ENCODE measurements at places on chromosomes 4 and X.

DNA sequence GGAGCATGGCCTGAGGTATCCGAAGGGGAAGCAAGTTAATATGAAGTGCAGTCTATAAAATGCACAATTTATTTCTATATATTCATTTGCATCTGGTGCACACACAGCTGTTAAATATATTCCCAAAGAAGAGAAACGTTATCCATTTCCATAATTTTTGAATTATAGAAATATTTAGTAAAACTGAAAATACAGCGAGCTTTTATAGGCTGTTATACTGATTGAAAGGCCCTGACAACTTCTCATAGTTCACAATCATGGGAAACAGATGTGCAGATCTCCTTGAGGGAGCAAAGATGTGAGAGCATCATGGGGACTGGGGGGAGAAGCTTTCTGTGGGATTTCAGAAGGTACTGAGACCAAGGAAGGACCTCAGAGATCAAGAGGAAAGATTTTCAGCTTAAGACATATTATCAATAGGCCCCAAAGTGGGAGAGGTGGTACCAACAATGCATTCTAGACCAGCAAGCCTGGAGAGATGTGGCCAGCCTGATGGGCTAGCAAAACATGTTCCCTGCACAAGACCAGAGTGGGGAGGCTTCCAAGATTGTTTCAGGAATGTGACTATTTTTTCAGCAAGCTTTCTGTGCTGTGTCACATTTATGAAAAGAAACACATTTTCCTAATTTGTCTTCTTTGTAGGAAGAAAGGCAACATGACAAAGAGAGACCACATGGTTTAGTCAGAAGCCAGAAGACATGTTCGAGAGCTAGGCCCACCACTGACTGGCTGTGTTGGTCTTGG lies 256.0 kb upstream of the SFRP2 start:
- no peak for DNase-seq

GRCh38 chr4:102678107-102678506 lies 82.7 kb downstream of the MANBA start:
- peak; percentile 38 for DNase-seq

DNA sequence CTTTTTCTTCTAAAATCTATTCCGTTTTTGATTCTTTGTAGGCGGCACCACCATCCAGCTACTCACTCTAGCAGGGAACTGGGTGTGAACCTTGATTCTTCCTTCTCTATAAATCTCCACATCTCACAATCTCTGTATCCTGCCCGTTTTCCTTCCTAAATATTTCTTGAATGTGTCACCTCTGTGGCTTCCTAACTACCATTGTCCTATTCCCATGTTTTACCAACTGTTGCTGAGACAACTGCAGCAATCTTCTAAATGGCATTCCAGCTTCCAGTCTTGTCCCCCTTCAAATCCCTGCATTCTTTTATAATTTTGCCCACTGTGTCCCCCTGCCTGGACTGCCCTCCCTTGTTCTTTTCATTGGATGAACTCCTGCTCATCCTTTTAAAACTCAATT lies 641.3 kb downstream of the RPA4 start:
- no peak for DNase-seq

DNA sequence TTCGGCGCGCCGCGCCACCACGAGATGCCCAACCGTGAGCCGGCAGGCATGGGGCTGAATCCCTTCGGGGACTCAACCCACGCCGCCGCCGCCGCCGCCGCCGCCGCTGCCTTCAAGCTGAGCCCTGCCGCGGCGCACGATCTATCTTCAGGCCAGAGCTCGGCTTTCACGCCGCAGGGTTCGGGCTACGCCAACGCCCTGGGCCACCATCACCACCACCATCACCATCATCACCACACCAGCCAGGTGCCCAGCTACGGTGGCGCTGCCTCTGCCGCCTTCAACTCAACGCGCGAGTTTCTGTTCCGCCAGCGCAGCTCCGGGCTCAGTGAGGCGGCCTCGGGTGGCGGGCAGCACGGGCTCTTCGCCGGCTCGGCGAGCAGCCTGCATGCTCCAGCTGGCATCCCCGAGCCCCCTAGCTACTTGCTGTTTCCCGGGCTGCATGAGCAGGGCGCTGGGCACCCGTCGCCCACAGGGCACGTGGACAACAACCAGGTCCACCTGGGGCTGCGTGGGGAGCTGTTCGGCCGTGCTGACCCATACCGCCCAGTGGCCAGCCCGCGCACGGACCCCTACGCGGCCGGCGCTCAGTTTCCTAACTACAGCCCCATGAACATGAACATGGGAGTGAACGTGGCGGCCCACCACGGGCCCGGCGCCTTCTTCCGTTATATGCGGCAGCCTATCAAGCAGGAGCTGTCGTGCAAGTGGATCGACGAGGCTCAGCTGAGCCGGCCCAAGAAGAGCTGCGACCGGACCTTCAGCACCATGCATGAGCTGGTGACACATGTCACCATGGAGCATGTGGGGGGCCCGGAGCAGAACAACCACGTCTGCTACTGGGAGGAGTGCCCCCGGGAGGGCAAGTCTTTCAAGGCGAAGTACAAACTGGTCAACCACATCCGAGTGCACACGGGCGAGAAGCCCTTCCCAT lies 1.1 kb downstream of the ZIC3 start:
- peak; percentile 16 for DNase-seq

DNA sequence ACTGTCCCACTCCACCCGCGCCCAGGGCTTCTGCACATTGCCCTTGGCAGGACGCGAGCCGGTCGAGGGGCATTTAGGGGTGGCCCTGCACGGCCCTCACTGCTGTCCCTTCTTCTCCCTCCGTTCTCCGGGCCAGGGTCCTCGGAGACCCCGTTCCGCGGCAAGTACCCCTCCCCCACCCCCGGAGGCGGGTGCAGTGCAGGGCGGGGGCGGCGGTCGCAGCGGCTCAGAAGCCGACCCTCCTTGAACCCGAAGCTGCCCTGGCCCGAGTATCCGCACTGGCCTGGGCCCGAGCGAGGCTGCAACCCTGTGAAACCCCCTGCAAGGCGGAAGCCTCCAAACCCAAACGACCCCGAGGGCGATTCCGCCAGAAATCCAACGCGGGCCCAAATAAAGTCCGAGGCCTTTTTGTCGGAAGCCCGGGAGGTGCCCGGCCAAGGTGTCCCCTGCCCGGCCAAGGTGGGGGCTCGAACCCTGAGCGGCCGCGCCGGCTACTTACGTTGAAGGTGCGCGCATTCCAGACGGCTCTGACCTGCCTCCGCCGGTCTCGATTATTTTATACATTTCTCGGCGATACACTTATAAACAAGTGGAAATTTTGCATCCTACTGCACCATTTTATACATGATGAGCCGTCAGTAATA lies 53.1 kb upstream of the TMEM33 start:
- DNase-seq, result no peak

DNA sequence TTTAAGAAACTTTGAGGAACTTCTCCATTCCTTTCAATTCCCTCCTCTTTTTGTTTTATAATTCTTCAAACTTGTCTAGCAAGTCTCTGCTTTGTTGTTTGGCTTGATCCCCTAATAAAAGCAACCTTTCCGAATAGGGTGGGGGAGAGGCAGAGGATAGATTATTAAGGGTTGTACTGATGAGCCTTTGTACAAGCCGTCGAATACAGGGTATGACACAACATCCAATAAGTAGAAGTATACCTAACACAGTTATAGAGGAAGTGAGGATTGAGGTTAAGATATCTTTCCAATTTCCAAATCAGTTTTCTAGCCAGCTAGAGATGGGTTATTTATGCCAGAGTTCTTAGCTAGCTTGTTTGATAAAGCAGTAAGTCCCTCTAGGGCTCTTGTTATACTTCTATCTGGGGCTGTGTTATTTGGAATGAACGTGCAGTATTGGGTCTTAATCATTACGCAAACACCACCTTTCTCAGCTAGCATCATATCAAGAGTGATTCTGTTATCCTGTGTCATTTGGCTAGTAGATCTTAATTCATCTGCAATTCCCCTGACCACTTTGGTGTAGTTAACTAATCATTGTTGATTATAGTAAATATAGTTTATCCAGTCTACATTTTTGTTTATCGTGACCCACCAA lies 18.5 kb downstream of the METAP1 start:
- DNase-seq, result no peak

DNA sequence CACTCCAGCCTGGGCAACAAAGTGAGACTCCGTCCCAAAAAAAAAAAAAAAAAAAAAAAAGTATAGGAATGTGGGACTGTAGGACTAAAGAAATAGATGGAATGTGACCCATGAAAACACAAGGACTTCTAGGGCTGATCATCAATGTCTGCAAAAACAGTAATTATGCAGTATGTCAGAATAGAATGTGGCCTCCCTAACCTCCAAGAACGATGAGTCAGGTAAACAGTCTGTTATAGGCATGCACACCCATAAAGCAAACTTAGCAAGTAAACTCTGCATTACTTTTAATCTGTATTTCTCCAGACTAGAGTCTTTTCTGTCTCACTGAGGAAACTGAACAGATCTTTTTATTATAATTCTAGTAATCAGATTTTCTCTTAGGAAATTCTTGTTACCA lies 233.4 kb downstream of the HNRNPD start:
- DNase-seq, result no peak

DNA sequence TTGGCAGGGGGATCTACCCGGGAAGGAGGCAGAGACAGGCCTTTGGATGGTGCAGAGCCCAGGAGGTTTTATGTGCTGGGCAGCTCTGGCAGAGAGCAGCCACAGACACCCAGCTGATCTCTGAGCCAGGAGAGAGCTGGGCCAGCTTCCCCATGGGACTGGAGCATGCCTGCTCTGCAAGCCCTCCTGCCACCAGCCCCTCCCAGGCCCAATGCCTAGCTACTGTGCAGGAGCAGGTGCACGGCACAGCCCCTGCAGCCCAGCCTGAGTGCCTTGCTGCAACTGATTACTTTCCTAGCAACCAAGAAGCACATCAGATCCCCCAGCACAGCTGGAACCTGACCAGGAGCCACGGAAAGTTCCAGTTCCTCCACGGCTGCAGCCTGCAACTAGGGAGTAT lies 57.8 kb upstream of the BEND2 start:
- no peak for DNase-seq

DNA sequence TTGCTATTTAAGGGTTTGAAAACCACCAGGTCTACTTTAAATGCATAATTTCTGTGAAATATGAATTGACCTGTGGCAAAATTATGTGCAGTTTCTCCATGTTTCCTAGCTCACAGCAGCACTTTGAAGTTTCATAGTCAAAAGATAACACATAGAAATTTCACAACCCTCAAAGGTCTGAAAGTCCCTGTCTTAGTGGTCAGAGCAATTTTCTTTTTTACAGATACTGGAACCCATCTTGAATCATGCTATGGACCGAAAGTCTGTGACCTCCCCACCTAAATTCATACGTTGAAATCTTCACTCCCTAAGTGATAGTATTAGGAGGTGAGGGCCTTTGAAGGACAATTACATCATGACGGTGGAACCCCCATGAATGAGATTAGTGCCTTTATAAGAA lies 240.4 kb upstream of the BMP3 start:
- no peak for DNase-seq

- no peak for DNase-seq
Measured at GRCh38 chr4:163815776-163816175, 321.3 kb downstream of the TMA16 start.

DNA sequence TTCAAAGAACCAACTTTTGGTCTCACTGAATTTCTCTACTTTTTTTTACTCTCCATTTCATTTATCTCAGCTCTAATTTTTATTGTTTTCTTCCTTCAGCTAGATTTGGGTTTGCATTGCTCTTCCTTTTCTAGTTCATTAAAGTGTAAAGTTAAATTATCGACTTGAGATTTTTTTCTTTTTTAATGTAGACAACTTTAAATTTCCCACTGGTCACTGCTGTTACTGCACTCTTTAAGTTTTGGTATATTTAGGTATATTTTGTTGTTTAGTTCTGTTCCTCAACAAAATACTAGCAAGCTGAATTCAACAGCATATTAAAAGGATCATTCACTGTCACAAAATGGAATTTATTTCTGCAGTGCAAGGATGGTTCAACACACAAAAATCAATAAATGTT lies 572.0 kb upstream of the DIAPH2 start:
- no peak for DNase-seq

DNA sequence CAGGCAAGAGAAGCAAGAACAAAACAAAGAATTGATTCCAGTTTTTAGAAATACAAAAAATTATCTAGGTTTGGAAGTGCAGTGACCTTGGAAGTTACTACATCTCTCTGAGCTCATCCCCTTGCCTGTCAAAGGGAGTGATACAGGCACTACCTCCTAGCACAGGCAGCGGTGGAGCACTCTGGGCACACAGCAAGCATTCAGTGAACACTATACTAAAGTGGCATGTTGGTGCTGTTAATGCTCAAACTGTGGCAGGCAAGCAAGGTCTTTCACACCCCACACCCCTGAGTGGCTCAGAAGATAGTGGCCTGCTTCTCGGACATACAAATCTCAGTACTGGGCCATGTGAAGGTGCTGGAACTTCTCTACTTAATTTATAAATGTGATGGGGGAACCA lies 51.2 kb downstream of the DRD5 start:
- DNase-seq, result no peak
